ENCODE measurements at places on chromosomes 3 and 15. TPM values are rescaled to one million over a fixed set of nuclear protein-coding genes. Genes with fewer than 3 reads are reported as not detected.

The DTWD1 gene
- total RNA-seq = 11.2 TPM

The ROPN1B gene
- not detected for total RNA-seq

The ARPC4 gene
- 203 TPM for total RNA-seq

The KBTBD13 gene
- not detected for total RNA-seq

The SV2B gene
- not detected for total RNA-seq

The SPRED1 gene
- total RNA-seq = not detected

The RGMA gene
- total RNA-seq = 0.49 TPM

The HESX1 gene
- not detected for total RNA-seq

The MED12L gene
- 2.7 TPM for total RNA-seq

The STRIT1 gene
- total RNA-seq = not detected

The SLC15A2 gene
- 1.8 TPM for total RNA-seq
